Vagina (tissue), 2 donors: ENCODE measurements at places on chromosomes 7 and 10.
A peak's percentile ranks its signal among the peaks of the same experiment; 100 is the strongest.

DNA sequence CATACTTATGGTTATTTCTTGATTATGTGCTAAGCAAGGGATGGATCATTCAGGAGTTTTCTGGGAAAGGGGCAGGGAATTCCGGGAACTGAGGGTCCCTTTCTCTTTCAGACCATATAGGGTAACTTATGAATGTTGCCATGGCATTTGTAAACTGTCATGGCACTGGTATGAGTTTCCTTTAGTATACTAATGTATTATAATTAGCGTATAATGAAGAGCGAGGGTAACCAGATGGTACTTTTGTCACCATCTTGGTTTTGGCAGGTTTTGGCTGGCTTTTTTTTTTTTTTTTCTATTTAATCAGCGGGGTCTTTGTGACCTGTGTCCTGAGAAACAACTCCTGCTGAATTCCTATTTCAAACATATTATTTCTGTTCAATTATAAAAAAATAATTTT lies 237.6 kb upstream of the PTER start:
- DNase-seq = no peak

DNA sequence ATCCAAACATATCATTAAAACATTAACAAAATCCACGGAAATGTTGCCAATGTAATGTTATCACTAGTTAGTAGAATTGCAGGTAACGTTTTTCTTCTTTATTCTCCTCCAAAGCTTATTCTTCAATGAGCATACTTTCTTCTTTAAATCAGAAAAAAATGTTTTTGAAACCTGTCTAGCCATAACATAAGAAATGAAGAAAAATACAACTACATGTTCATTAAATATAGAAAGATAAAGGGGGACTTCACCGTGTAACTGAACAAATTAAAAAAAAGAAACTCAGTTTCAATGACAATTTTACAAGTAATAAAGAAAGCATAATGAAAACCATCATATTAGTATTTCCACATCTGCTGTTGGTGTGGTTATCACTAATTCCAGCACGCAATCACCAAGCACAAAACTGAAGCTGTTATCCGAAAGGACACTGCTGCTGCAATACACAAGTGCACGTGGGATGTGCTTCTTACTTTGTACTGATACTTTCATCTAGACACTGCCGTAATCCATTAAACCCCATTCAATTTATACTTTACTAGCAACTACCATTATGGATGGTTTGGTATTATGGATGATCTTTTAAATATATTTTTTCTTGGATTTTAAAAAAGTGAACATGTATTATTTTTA lies 9.6 kb downstream of the ESYT2 start:
- no peak for DNase-seq

- no peak for DNase-seq
Observed at GRCh38 chr10:1110674-1111119, 54.5 kb downstream of the WDR37 start.

GRCh38 chr10:123449234-123449962 lies 216.8 kb upstream of the GPR26 start:
- peak; percentile 85 for DNase-seq

DNA sequence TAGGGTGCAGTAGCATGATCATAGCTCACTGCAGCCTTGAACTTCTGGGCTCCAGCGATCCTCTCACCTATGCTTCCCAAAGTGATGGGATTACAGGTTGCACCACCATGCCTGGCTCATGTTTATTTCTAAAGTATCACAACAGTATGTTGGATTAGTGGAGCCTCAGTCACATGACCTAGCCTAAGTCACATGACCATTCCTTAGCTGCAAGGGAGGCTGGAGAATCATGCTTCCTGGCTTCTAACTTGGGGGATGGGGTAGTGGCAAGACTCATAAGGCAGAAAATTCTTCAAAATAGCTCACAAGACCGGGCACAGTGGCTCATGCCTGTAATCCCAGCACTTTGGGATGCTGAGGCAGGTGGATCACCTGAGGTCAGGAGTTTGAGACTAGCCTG lies 26.9 kb upstream of the TPST1 start:
- DNase-seq = no peak

DNA sequence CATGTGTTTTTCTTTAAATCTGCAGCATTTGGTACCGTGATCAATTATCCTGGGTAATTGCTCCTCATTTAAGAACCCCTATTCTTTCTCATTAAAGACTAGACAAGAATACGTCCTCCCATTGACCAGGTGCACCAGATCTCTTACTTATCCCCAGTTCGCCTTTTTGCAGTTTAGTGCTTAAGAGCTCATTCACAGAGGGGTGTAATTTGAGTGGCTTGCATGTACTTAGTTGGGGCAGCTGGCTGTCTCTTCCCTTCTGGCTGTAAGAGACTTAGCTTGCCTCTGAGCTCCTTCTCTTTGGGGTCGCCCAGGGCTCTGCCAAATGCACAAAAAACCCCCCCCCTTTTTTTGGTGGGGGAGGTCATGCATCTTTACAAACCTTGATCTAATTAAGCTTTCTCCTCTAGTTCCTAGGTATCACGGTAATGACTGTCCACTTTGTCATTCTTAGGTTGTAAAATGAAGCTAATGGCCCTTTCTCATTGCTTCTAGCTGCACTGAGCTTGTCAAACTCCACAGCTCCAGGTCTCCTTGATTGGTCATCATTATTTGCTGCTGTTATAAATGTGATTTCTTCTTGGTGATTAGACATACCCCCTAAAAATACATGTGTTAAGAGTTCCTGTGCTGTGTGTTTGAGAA lies 26.3 kb downstream of the GAD2 start:
- DNase-seq = no peak

GRCh38 chr10:17453373-17454091 lies 863 bp downstream of the ST8SIA6 start:
- DNase-seq = no peak
